Osteocyte (in vitro differentiated cells): ENCODE measurements at places on chromosomes 4 and X. TPM values are rescaled to one million over a fixed set of nuclear protein-coding genes. Genes with fewer than 3 reads are reported as not detected.

GRCh38 chr4:30924495-30924894, 204.3 kb downstream of the PCDH7 start:
- H3K27ac ChIP-seq, result no peak overlapping the region
- H3K4me1 ChIP-seq, result peaks cover 1% of the 10 kb centered on the region
- H3K27me3 ChIP-seq, result no peaks in the 10 kb centered on the region
- H3K36me3 ChIP-seq, result peaks cover 29% of the 10 kb centered on the region
- no peak overlapping the region for H3K4me3 ChIP-seq
- DNase-seq, result no peak

- peaks cover 28% of the 10 kb centered on the region for H3K4me1 ChIP-seq
- H3K27me3 ChIP-seq, result no peaks in the 10 kb centered on the region
- no peak for DNase-seq
Observed at GRCh38 chr4:123399627-123400358, 3.2 kb downstream of the SPRY1 start.

DNA sequence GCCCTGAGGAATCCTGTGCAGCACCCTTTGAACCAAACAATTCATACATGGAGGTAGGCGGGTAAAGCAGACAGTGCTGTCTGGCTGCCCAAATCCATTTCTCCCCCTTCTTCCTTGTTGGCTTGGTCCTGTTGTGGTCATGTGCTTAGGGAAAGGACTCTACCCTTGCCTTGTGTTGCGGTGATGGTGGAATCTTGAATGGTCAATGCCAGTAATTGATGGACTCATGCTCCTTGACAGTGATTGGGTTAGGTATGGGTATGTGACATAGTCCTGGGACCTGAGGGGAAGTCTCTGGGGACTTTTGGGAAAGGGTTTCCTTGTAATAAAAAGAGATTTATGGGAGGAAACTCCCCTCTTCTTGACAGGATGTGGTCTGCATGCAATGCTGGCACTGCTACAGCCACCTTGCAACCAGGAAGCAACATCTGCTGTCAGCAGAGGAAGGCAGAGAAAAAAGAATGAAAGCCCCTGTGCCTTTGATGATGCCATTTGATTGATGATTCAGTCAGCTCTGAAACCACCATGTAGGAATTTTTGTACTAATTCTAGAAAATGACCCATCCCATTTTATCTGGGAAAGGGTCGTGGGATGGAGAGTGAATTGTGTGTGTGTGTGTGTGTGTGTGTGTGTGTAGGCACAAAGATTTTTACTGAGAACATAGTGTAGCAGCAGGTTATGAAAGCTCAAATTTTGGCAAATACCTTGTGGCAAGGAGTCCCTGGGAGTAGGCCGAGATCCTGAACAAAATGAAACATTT, 30.0 kb upstream of the HUWE1 start:
- H3K4me3 ChIP-seq, result no peak overlapping the region
- H3K27me3 ChIP-seq, result no peaks in the 10 kb centered on the region
- no peak for DNase-seq
- peaks cover 6% of the 10 kb centered on the region for H3K4me1 ChIP-seq
- no peak overlapping the region for H3K27ac ChIP-seq

DNA sequence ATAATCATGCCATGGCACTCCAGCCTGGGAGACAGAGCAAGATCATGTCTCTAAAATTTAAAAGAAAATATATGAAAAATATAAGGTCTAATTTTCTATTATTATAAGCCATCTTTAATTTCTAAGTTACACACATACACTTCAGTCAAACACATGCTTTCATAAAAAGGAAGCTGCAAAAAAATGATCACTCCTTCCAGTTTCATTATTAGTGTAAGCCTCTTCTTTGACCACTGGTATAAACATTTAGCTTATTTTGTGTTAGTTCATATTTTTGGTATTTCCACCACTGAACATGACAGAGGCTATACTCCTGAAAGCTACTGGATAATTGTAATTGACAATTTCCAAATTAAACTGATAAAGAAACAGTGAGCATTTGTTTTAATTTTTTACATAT, 163.3 kb upstream of the USP38 start:
- H3K36me3 ChIP-seq, result no peaks in the 10 kb centered on the region
- no peaks in the 10 kb centered on the region for H3K4me1 ChIP-seq
- no peak overlapping the region for H3K4me3 ChIP-seq

GRCh38 chr4:110064295-110064694, 134.1 kb downstream of the ELOVL6 start:
- H3K4me1 ChIP-seq, result peaks cover 10% of the 10 kb centered on the region
- no peak for DNase-seq
- H3K4me3 ChIP-seq, result no peak overlapping the region
- no peaks in the 10 kb centered on the region for H3K36me3 ChIP-seq
- no peaks in the 10 kb centered on the region for H3K27me3 ChIP-seq
- H3K27ac ChIP-seq, result no peak overlapping the region

DNA sequence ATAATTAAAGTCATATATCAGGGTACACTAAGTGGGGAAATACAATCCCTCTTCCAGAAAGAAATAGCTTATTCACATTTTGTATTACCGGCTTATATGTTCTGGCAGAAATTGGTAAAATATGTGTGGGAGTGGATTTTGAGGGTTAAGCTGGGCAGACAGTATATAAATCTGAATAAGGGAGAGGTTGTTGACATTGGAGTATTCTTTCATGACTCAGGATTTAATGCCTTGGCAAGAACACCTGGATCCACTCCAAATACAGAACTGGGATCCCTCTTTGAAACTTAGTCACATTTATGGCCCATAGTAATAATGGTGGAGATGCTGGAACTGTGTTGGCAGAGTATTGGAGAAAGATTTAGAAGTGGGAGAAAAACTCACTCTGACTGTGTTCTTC, 54.3 kb upstream of the TET2 start:
- no peak overlapping the region for H3K27ac ChIP-seq
- no peaks in the 10 kb centered on the region for H3K36me3 ChIP-seq
- H3K4me1 ChIP-seq, result peaks cover 16% of the 10 kb centered on the region
- DNase-seq, result no peak
- H3K27me3 ChIP-seq, result no peaks in the 10 kb centered on the region

The CSAG3 gene
- total RNA-seq, result not detected in 2 replicates

The PDCL2 gene
- not detected in 2 replicates for total RNA-seq

The ZNF185 gene
- total RNA-seq, result 8.0 TPM in 2 replicates

The EBP gene
- total RNA-seq, result 39.3 and 42.5 TPM in 2 replicates

The FAAH2 gene
- 0.30 and 0.81 TPM in 2 replicates for total RNA-seq
